Ecto neural progenitor cell (in vitro differentiated cells): ENCODE measurements at places on chromosomes 7 and 10.

DNA sequence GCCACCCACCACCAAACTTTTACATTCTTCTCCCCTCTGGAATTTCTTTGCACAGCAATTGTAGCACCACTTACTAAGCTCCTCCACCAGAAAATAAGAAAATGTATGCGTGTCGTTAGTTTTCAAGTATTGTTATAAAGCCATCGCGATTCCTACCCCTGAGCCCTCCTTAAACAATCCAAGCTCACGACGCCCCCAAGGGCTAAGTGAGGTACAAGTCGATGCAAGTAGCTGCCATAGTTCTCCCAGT, 1.3 kb downstream of the FRAT2 start:
- no peak for DNase-seq

DNA sequence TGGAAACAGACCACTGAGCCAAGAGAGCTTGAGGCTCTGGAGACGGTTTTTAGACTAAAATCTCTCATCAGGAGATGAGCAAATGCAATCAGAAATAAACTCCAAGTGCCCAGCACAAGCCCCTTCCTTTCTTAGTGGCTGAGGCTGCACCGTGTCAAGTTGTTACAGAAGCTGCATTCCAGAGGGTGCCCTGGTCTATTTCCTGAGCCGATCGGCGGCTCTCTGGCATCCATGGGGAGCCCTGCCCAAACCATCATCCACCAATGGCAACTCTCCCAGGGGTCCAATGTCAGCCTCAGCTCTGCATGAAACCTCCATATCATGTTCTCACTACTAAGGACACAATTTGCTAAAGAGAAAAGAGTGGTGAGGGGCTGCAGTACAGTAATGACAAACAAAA, 89.6 kb downstream of the SVIL start:
- DNase-seq, result no peak

GRCh38 chr7:19991936-19992335, 218.5 kb upstream of the TMEM196 start:
- DNase-seq, result no peak

GRCh38 chr7:158507917-158508316, 79.7 kb downstream of the PTPRN2 start:
- no peak for DNase-seq

DNA sequence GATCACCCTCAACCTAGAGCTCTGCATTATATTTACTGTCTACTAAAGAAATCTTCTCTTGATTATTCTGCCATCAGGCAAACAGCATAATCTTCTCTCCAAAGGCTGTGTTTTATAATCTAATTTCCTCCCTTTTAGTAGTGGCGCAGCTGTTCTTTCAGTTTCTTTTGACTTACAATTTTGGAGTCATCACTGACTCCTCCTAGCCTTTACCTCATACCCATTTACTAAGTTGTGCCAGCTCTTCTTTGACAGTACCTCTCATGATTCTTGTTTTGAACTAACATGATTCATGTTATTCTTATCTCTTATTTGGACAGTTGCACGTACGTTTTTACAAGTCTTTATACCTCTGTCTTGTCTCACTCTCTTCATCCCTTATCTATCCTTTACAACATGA, 113.0 kb downstream of the FOXP2 start:
- DNase-seq, result no peak

GRCh38 chr10:123491364-123491763, 174.8 kb upstream of the GPR26 start:
- no peak for DNase-seq

DNA sequence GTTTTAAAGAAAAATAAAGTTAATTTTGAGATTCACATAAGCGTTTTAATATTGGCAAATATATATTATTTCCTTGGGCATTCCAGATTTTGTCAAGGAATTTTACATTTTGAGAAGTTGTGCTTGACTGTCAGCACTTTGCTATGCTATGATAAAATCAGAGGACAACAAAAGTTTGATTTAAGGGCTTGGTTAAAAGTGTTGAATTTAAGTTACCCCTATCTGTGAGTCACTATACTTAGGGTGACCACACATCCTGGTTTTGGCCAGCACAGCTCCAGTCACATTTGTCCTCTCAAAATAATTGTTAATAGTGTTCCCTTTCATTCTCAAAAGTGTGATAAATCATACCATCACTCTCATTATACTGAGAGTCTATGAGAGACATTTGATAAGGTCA, 34.2 kb upstream of the ANK3 start:
- DNase-seq, result no peak

DNA sequence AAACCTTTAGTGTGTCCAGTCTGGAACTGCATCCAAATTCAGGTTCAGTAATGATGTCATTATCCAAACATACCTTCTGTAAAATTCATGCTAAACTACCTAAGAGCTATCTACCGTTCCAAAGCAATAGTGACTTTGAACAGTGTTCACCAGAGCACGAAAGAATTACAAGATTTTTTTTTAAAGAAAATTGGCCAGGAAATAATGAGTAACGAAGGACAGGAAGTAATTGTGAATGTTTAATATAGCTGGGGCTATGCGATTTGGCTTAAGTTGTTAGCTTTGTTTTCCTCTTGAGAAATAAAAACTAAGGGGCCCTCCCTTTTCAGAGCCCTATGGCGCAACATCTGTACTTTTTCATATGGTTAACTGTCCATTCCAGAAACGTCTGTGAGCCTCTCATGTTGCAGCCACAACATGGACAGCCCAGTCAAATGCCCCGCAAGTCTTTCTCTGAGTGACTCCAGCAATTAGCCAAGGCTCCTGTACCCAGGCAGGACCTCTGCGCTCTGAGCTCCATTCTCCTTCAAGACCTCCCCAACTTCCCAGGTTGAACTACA, 694 bp upstream of the FAS start:
- no peak for DNase-seq

DNA sequence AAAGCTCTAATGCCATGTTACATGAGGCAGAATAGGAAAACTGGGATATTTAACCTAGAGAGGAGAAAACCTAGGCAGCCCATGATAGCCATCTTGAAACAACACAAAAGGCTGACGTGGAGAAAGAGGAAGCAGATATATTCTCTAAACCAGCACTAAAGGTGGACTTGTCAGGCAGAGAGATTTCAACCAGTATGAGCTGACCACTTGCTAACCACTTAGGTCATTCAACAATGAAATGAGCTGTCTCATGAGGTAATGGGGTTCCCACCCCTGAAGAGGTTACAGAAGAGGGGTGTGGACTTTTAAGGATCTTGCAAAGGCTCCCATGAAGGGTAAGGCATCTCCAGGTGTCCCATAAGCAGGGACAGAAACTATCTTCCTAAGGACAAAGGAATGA, 26.8 kb upstream of the EGR2 start:
- DNase-seq, result no peak

- DNase-seq, result no peak
These were observed 103.4 kb downstream of the ATXN7L1 start for GRCh38 chr7:105773030-105773460.

GRCh38 chr10:13678101-13678843, 91.5 kb downstream of the PRPF18 start:
- DNase-seq, result no peak
